ENCODE measurements at places on chromosomes 3 and 15. TPM values are rescaled to one million over a fixed set of nuclear protein-coding genes. Genes with fewer than 3 reads are reported as not detected.

Gene HRG
- not detected for total RNA-seq

Gene ADCY5
- total RNA-seq: 0.13 TPM

Gene ATP10A
- total RNA-seq: 4.9 TPM

Gene LRRC31
- total RNA-seq: not detected

Gene SEMA5B
- total RNA-seq: 3.6 TPM

Gene KIF15
- total RNA-seq: 11.0 TPM

Gene IL16
- total RNA-seq: 0.40 TPM

Gene EEFSEC
- 2.9 TPM for total RNA-seq

Gene TF
- total RNA-seq: 0.53 TPM

Gene C3orf38
- 27.6 TPM for total RNA-seq

Gene ZNF662
- total RNA-seq: 1.7 TPM

Gene ZNF774
- total RNA-seq: 2.8 TPM

Gene CFAP100
- not detected for total RNA-seq

Gene ZNF660
- total RNA-seq: 1.5 TPM

Gene CLDN1
- not detected for total RNA-seq

Gene CCR8
- total RNA-seq: not detected

Gene ERICH6
- total RNA-seq: 0.06 TPM

Gene ITIH1
- total RNA-seq: 0.56 TPM

Gene EBLN2
- total RNA-seq: 3.5 TPM

Gene TM4SF18
- 2.7 TPM for total RNA-seq

Gene CIP2A
- 13.7 TPM for total RNA-seq

Gene BNC1
- 0.13 TPM for total RNA-seq

Gene LSAMP
- 0.19 TPM for total RNA-seq

Gene LMOD3
- not detected for total RNA-seq

Gene NRROS
- total RNA-seq: 2.9 TPM

Gene C3orf22
- total RNA-seq: not detected

Gene IDH3A
- 31.8 TPM for total RNA-seq

Gene CDHR4
- total RNA-seq: 0.06 TPM

Gene NLGN1
- 2.8 TPM for total RNA-seq

Gene BOC
- total RNA-seq: 5.0 TPM

Gene IMPDH2
- 337 TPM for total RNA-seq

Gene GOLGA8G
- total RNA-seq: not detected

Gene NT5DC2
- 47.2 TPM for total RNA-seq

Gene SLC51A
- not detected for total RNA-seq

Gene TIMP4
- 0.92 TPM for total RNA-seq

Gene KLHL24
- total RNA-seq: 82.9 TPM

Gene NTRK3
- total RNA-seq: 0.62 TPM

Gene OR5H2
- not detected for total RNA-seq

Gene SLC38A3
- not detected for total RNA-seq

Gene PXK
- 30.3 TPM for total RNA-seq

Gene VEPH1
- 62.6 TPM for total RNA-seq

Gene VIPR1
- 1.4 TPM for total RNA-seq

Gene GJD2
- total RNA-seq: not detected

Gene MORF4L1
- 573 TPM for total RNA-seq

Gene DLL4
- total RNA-seq: 1.5 TPM

Gene EFCAB12
- total RNA-seq: not detected

Gene SLC6A11
- not detected for total RNA-seq

Gene MUC20
- 0.50 TPM for total RNA-seq

Gene FHIT
- total RNA-seq: 0.53 TPM

Gene SLC22A13
- 0.13 TPM for total RNA-seq

Data from aortic smooth muscle cell (primary cell).